ENCODE measurements at places on chromosomes 3 and 15.

- no peak for DNase-seq
Observed at GRCh38 chr15:88321271-88321670, 64.7 kb upstream of the NTRK3 start.

DNA sequence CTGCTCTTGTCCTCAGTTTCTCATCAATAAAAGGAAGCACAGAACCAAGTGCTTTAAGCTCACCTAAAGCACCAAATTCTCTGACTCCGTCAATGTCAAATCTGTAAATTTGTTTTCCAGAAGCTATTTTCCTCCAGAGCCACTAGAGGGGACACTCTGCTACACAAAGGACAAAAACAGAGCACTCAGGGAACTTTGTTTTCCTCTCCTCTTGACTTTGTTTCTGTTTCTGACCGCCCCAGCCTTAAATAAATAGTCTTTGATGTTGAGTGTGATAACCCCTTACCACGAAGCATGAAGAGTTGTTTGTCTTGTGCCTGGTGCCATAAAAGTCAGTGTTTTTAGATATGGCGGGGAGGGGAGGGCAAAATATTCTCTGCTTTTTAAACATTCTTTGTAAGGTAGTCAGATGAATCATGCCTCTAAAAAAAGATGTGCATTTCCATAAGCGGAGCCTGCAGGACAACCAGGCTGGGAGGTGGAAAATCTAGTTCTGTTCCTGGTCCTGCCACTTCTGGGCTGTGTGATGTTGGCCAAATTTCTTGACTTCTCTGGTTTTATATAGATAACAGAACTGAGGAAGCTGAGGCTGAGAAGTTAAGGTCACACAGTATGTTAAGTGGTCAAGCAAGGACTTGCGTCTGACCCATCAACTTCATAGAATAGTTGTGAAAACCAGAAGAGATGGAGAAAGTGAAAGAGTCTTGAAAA, 7.3 kb upstream of the ZBTB38 start:
- DNase-seq = no peak

GRCh38 chr3:179608931-179609720, 4.5 kb downstream of the NDUFB5 start:
- DNase-seq = no peak

DNA sequence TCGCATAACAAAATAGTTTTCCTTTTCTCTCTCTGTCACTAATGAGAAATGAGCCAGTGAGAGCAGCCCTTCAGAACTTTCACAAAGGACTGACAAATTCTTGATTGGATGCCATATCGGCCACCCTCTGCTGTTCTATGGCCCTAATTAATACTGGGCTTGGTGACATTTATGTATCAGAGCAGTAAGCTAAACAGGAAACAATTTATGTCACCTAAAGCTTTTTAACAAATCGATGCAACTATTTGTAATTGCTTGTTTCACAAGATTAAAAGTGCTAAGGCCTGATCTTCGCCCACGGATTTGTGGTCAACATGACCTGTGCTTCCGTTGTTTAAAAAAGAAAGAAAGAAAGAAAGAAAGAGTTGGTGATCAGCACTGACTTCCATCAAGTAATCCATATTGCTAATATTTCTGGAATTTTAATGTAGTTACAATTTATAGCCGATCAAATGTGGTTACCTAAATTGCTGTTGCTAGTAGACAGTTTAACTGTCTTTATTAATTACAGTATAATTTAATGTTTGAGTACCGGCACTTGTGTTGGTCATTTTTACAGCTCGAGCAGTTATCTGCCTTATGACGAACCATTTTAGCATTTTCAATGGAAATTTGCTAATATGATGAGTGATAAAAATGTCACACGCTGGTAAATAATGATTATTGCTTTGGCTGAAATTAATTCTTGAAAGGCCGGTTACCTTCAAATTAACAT, 631.3 kb downstream of the FOXP1 start:
- no peak for DNase-seq

- DNase-seq = no peak
Observed at GRCh38 chr15:74906067-74906449, 593 bp downstream of the FAM219B start.

- no peak for DNase-seq
Observed at GRCh38 chr15:69035918-69036258, 21.4 kb downstream of the NOX5 start.

DNA sequence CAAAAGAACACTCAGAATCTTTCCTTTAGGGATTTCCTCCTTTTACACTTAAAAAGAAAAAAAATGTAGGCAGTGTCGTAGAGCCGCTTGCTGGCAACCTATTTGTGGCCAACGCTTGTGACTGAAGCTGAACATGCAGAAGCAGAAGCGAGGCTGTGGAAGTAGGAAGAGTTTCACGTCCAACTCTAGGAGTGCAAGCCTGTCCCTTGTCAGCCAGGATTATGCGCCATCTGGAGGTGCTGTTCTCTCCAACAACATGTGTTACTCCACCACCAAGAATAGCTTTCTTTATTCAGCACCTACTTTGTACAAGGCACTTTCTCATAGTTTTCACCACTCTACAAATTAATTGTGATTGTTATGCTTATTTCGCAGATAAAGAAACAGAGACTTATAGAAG, 223.2 kb upstream of the LMCD1 start:
- DNase-seq = no peak

GRCh38 chr3:18027161-18027939, 284.9 kb upstream of the TBC1D5 start:
- DNase-seq = no peak

DNA sequence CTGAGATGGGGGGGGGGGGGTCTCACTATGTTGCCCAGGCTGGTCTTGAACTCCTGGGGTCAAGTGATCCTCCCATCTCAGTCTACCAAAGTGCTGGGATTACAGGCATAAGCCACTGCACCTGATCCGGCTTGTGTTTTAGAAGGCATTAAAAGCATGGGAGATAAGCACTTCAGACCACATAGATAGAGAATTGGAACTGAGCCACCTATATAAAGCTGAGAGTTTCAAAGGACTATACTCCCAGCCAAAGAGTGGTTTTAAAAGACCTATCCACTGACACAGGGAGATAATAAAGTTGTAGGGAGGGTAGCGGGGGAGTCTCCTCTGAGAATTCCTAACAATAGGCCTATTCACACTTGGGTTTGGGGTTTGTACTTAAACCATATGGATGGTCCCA, 34.8 kb downstream of the DENND4A start:
- no peak for DNase-seq

- DNase-seq = no peak
Observed at GRCh38 chr3:48856469-48856868, 8.8 kb upstream of the PRKAR2A start.

DNA sequence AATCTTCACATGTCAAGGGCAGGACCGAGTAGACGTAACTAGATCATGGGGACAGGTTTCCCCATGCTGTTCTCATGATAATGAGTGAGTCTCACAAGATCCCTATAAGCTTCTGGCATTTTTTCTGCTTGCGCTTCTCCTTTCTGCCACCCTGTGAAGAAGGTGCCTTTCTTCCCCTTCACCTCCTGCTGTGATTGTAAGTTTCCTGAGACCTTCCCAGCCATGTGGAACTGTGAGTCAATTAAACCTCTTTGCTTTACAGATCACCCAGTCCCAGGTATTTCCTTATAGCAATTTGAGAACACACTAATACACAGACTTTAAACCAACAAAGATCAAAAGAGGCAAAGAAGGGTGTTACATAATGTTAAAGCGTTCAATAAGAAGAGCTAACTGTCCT, 156.6 kb upstream of the UBE2E2 start:
- no peak for DNase-seq

DNA sequence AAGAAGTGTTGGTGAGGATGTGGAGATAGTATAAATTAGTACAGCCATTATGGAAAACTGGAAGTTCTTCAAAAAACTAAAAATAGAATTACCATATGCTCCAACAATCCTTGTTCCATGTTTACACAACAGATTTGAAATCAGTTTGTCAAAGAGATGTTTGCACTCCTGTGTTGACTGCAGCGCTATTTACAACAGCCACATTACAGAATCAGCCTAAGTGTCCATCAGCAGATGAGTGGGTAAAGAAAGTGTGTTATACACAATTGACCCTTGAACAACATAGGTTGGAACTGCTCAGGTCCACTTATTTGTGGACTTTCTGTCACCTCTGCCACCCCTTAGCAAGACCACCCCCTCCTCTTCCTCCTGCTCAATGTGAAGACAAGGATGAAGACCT, 34.7 kb downstream of the LMLN start:
- DNase-seq = no peak

- DNase-seq = no peak
Observed at GRCh38 chr15:98433346-98433745, 215.0 kb upstream of the IGF1R start.

GRCh38 chr3:151935446-151935845, 62.0 kb downstream of the SUCNR1 start:
- DNase-seq = no peak

DNA sequence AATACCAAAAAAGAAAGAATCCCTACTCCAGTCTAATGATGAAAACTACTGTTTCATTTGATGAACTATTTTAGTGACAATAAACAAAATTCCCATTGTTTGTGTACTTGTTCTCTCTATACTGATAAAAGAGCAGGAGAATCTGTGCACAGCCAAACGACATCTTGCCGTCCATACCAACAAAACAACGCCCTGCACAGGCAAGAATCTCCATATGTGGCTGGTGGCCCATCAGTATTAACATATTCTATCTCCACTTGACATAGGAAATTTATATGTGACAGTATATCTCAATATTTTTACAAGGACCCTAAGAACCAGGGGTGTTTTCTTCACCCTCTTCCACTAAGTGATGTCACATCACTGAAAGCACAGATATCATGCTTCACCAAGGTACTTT, 279.5 kb downstream of the ULK4 start:
- DNase-seq = no peak
